ENCODE measurements at places on chromosomes 3 and 15.

GRCh38 chr3:180913581-180914404, 1.3 kb downstream of the FXR1 start:
- DNase-seq, result no peak

DNA sequence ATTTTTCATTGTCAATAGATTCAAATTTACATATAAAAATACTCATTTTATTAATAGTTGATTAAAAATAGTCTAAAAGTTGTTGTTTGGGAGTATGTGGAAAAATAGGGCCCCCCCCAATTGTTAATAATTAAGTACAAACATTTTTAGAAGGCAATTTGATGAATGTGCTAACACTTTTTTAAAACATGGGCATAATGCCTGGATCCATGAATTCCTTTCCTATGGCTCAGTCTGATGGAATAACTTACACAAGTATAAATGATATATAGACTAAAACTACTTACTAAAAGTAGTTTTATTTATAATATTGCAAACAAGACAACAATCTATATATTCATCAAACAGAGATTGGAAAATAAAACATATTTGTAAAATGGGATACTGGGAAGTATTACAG, 247.2 kb upstream of the LRRN1 start:
- DNase-seq, result peak; percentile 34

GRCh38 chr3:123081718-123082369, 15.0 kb downstream of the PDIA5 start:
- DNase-seq, result no peak

DNA sequence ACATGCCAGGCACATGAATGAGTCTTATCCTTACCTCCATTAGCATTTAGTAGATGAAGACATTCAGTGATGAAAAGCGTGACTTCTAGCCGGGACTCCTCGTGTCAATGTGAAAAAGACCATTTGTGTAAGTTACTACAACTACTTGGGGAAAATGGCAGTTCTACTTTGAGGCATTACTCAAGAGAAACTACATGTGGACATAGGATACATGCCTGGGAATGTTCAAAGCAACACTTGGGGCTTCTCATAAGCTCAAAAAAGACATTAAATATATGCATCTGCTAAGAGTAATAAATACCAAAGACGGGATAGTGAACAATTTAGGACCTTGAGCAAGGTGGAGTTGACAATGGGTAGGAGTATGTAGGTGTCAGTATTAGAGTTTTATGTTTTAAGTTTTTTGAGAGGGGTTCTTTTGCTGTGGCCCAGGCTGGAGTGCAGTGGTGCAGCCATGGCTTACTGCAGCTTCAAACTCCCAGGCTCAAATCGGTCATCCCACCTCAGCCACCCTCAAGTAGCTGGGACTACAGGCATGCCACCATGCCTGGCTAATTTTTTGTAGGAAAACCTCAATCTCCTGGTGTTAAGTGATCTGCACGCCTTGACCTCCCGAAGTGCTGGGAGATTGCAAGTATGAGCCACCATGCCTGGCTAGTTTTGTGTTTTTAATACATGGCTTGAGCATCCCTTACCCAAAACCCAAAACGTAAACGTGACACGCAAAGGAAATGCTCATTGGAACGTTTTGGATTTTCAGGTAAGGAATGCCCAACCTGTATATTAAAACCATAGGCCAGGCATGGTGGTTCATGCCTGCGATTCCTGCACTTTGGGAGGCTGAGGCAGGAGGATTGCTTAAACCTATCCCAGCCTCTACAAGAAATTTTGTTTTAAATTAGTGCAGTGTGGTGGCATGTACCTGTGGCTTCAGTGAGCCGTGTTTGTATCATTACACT, 3.9 kb downstream of the RPLP1 start:
- no peak for DNase-seq

DNA sequence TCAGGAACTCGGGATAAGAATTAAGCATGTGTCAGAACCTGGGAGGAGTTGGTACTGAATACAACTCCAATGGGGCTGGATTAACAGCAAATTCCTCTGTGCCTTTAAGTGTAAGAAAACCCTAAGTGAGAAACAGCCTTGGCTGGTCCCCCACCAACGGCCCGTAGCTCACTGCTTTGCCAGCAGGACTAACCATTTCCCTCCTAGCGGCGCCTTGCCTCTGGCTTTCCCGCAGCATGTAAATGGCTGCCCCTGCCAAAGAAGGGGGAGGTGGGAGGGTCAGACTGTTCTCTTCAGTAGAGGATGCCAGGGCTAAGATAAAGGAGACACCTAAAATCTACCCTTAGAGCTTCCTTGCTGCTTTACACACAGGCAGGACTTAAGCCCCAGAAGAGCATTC, 51.0 kb upstream of the SH3GL3 start:
- no peak for DNase-seq

GRCh38 chr3:120416868-120417267, 33.9 kb downstream of the FSTL1 start:
- no peak for DNase-seq

DNA sequence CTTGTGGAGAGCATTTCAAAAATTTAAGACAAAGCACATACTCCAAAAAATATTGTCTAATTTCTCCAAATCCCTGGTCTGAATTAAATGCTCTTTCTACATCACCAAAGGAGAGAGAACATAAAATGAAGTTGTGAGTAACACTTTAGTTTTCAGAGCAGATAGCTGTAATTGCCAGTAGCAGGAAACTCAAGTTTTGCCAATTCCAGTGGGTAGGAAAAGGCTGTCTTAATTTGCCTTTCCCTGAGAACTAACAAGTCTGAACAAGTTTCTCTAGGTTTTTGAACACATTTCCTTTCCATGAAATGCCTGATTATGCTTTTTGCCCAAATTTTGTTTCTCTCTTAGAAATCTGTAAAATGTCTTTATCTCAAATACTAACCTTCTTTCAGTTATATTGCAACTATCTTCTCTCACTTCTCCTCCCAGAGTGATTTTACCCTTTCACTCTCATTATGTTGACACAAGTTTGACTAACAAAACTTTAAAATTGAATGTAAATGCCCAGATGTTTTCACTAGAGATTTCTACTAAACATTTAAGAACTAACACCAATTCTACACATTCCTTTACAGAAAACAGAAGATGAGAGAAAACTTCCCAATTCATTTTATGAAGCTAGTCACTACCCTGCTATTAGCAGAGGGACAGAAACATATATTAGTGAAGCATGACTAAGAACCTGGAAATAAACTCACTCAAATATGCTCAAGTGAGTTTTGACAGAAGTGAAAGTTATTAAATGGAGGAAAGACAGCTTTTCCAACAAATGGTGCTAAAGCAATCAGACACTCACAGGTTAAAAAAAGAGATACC, 38.4 kb downstream of the RFX7 start:
- no peak for DNase-seq

DNA sequence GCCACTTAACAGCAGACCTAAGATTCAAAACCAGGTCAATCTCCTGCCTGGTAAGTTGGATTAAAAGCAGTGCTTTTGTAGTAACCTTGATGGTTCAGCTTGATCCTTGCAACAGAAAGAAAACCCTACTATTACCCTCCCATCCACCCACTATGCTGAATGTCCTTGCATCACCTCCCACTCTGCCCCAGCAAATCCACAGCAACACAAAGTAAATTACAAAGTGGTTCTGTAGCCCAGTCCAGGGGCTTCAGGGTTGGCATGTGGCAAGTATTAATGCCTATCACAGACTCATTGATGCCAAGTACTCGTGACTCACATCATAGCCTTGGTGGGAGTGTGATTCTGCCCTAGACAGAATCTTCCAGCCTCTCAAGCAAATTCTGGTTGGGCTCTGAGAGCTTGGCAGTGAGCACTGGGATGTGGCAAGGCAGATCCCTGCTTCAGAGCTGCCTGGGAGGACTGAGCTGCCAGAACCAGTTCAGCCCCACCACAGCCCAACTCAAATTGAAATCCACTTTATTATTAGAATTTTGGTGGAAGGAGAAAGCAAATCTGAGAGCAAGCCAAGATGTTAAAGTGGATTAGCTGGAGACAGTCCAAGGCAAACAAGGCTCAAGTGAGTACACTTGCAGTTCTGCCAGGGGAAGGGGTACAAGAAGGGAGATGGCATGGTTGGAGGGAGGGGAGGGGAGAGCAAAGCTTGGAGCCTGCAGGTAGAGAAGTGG, 225.8 kb upstream of the UMPS start:
- peak; percentile 44 for DNase-seq

- peak; percentile 76 for DNase-seq
Measured at GRCh38 chr3:98986073-98986472, 84.6 kb upstream of the DCBLD2 start.

GRCh38 chr3:177754508-177754921, 557.2 kb upstream of the TBL1XR1 start:
- DNase-seq, result no peak

DNA sequence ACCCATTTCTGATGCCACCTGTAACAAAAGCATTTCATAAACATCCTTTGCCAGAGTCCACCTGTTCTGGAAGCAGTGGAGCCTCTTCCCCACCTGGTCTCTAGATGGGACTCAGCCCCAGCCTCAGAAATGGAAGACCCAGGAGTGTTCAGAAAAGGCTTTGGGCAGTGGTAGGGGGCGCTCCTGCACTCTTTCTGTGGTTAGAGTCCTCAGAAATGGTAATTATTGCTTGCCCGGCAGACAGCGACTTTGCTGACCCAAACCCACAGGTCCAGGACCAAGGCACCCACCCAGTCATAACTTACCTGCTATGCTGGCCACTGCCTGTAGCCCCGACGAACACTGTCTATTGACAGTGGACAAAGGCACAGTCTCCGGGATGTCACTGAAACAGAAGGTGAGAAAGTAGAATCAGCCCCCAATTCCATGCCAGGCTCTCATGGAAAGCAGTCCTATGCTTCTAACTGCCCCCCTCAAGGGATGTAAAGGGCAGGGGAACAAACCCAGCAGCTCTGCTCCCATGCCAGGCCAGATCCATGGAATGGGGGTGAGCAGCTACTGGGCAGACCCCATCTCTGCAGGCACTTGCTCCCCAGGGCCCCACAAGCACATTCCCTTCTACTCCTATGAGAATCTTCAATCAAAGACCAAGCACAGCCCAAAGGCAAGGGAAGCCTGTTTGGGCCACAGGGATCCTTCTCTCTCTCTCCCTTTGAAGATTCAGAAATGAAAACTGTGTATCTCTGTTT, 5.1 kb downstream of the ACAA1 start:
- no peak for DNase-seq

DNA sequence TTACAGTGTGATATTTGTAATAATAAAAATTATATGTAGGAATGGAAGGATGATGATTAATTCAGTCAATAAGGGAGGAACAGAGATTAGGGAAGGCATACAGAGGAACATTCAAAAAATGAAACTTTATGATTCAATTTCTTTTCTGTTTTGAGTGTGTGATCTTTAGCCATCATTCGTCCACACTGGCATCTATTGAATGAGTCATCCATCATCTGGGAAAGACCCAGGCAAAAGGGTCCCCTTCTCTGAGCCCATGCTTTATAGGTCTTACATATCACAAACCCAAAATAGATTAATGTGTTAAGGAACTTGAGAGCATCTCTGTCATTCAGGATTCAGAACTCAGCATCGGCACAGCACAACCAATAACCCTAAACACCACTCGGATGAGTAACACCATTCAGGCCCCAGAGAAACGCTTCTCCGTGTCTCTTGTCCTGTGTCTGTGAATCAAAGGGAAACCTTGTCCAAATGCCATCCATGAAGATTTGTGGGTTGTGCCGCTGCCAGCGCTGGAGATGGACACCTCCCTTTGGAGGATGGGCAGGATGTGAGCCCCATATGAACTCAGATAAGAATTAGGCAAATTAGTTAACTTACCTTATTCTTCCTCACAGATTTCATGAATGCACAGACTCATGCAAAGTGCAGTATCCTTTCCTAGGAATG, 21.7 kb upstream of the TPM1 start:
- no peak for DNase-seq

GRCh38 chr15:85064710-85065109, 83.1 kb downstream of the PDE8A start:
- no peak for DNase-seq

GRCh38 chr3:78988324-78988723, 779.5 kb downstream of the ROBO1 start:
- DNase-seq, result no peak
